ENCODE measurements at places on chromosomes 5 and 9.

DNA sequence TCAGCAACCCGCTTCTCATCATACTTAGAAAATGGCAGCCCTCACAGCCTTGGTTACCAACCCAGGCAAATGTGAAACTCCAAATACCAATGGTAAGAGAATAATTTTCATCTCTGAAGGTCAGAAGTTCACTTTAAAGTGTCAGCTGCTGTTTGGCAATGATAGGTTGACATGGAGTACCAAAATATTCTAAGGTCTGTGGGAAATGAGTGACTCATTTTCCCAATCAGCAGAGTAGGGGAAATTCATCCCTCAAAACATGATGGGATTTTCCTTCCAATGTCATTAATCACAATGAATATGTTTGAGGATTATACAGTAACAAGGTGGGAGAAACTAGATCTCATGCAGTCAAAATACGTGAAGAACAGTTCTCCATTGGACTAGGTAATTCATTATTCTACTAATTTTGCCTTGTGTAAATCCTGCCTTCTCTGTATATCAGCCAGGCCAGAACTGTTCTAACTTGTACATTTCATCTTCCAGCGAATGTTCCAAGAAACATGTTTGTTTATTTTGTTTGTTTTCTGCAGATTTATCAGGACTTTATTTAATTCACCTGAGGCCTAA lies 53.1 kb upstream of the ERBIN start:
- no peak for DNase-seq

DNA sequence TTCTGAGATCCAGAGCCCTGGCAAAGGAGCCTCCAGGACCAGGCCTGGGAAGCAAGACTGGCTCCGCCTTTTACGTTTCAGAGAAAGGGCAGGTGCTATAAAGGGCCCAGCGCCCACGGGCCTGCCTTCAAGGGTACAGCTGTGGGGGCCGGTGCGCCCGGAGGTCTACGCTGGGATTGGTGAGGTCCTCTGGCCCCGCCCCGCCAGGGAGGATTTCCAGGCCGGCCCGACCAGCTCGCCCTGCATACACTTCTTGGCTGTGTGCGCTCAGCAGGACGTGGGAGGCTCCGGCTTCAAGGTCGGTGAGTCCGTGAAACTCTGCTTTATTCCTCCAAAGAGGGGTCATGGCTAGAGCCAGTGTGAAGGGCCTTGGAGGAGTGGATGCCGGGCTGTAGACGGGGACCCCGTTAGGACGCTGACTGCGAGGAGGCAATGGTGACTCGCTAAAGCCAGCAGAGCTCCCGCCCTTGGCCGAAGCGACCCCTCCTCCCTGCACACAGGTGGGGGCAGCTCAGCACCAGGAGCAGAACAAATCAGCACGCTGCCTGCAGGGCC lies at the start of gene CKMT2:
Gene CKMT2 (plus strand): TSS at position 243 of the 555 bp plus-strand sequence. CDS start 17,811 bp downstream, outside the sequence.
- no peak for DNase-seq

DNA sequence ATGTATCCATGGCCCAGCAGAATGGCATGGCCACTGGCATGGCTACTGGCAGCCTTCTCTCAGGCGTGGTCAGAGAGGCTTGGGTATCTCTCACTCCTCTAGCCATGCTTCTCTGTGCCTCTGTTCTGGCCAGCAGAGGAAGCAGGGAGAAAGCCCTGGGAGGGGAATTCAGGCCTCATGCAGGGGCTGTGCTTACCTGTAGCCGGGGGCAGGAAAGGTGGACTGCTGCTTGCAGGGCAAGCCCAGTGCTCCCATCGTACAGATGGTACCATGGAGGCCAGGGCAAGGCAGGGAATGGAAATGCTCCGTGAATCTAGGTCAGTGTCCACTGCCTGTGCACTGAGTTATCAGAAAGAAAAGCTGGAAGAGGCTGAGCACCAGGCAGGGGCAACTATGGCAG lies 2.7 kb downstream of the OR13J1 start:
- DNase-seq, result no peak

- no peak for DNase-seq
Measured at GRCh38 chr5:17302604-17303003, 85.2 kb downstream of the BASP1 start.

DNA sequence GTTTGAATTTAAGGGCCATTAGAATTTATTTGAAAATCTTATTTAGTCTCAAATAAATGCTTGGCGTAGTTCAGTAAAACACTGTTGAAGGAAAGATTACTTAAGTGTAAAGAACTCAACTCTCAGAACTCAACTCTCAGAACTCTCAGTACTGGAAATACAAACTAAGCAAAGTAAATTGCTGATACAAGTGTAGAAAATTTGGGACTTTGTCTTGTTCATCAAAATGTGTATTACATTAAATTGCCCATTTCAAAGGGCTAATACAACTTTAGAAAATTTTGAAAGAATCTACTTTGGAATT lies 99.4 kb downstream of the CSNK1G3 start:
- DNase-seq, result no peak

- DNase-seq, result no peak
Measured at GRCh38 chr5:97009212-97009898, 73.5 kb downstream of the LNPEP start.

GRCh38 chr5:21391506-21391905 lies 1403.5 kb upstream of the CDH18 start:
- no peak for DNase-seq

DNA sequence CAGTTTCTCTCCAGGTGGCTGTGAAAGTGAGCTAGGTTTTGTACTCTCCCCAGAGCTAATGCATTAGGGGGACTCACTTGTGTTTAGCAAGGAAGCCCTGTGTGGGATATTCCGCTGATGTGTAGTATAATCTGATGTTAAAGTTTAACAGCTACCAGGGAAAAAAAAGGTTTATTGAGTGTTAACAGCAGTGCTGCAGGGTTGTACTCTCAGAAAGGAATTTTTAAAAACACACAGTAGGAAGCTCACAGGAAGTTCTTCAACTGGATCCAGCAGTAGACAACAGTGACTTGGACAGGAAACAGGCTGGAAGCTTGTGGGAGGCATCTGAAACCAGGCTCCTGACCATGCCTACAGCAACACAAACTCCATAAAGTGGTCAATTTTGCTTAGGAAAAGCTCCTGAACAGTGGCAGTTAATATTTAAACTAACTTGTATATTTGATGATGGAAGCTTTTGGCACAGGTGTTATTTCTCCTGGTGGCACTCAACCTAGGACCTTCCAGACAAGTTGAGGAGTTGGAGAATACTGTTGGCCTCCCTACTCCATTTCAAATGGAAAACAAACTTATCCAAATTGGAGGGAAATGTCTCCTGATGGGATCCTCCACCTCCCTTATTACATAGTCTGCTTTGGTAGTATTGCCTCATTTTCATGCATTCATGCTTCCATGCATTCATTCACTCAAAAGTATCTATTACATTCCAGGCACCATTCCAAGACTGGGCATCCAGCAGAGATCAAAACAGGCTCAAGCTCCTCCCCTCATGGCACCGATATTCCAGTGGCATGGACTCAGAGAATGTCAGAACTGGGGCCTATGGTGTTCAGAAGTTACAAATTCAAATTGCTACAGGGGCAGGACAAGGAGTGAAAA lies 54.7 kb downstream of the FOXD1 start:
- DNase-seq, result no peak

GRCh38 chr9:75445144-75445543 lies 356.8 kb downstream of the OSTF1 start:
- DNase-seq, result no peak

DNA sequence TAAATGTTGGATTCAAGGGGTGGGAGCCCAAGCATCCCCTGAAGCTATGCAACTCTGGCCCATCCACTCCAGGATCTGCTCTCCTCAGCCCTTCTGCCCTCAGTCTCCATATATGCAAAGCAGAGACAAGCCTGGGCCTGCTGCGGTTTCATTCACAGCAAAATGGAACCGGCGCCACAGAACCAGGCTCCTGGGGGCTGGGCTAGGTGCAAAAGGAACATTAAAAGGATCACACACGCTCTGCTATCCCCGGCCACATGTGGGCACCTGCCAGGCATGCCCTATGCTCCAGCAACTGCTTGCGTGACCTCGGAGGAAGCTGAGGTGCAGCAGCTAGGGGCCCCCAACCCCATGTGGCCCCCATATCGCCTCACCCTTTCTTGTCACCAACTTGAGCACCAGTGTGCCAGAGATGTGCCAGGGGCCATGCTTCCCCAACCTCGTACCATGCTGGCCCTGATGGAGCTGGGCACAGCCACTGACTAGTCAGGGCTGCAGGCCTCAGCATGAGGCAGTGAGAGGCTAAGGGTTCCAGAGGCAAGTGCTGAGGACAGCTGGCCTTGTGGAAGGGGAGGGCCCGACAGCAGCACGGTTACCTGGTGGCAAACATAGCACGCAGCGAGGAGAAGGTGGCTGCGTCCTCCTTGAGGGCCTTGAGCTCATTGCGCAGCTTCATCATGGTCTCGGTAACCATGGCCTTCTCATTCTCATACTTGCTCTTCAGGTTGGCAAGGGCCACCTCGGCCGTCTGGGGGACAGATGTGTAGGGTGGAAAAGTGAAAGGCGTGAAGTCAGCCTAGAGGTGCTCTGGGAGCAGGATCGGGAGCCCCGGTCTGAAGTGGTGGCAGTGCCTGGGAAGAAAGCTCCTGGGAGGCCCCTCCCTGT lies 47.2 kb downstream of the BICD2 start:
- no peak for DNase-seq

DNA sequence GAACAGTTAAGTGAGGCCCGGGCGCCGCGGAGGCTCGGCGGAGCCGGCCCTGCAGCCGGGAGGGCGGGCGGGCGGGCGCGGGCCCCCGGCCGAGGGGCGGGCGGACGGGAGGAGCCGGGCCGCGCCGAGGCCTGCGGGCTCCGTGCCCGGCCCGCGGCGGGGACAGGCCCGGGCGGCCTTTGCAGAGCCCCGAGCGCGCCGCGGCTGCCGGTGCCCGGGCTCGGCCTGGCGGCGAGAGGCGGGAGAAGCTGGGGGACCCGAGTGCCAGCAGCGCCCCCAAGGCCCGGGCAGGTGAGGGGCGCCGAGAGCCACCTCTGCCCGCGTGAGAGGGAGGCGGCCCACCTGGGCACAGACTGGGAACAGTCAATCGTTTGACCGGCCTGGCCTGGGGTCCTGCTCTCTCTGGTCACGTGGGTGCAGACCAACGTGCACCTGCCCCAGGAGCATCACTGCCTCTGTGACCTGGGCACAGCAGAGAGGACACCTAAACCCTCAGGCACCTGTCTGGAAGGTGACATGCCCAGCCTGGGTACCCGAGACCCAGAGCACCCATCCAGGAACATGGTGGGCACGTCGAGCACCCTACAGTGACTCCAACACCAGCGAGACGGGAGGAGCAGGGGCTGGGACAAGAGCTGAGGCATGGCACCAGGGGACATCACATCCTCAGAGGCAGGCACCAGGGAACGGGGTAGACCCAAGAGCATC lies 531 bp downstream of the MVB12B start:
- DNase-seq, result no peak

DNA sequence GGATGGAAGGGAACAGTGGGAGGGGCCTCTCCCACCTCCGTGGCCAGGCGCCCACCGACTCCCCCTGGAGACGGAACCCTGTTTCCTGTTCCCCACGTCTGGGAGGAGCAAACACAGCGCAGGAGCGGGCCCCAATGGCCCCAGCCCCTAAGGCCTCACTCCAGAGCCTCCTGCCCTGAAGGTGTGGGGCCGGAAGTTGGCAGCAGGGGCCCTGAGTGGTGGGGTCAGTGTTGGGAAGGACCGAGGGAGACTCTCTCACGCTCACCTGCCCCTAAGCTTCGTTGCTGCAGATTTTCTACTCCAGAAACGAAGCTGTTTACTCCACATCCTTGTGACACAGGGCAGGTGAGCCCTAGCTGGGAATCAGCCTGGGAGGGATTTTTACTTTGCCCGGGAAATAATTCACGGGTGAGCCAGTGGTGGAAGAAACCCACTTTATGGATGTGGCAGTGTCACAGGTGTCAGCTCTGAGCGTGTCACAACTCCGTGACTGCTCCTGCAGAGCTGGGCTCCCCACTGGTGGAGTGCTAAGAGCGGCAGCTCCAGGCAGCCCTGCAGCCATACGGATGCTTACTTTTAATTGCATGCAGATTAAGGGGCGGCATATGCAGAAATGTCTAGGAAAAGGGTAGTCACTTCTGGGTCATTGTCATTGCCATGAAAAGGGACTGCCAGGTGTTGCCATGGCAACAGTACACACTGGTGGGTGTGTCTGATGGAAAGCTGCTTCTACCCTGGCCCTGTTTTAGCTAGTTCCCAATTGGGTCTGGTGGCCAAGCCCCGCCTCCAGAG lies 77.5 kb upstream of the OLFM1 start:
- no peak for DNase-seq

- DNase-seq, result no peak
Measured at GRCh38 chr9:4491626-4491975, 1.3 kb downstream of the SLC1A1 start.

- no peak for DNase-seq
Measured at GRCh38 chr9:137411260-137411644, 11.7 kb downstream of the EXD3 start.

GRCh38 chr9:14538526-14538925 lies 154.7 kb downstream of the ZDHHC21 start:
- DNase-seq, result no peak

DNA sequence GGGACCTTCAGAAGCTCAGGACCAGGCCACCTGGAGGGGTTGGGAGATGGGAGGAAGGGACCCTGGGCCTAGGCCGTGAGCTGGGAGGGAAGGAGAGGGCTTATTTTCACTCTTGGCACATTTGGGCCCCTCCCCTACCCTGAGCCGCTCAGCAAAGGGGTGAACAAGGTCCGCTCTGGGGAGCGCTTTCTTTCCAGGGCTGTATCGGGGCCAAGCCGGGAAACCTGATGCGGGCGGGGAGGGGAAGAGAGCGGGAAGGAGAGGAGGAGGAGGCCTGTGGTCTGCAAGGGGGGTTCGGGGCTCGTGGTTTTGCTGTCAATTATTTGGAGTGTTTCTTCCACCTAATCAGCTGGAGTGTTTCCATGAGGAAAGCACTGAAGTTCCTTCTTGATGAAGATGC lies 62.7 kb upstream of the RXRA start:
- DNase-seq, result peak; percentile 1

DNA sequence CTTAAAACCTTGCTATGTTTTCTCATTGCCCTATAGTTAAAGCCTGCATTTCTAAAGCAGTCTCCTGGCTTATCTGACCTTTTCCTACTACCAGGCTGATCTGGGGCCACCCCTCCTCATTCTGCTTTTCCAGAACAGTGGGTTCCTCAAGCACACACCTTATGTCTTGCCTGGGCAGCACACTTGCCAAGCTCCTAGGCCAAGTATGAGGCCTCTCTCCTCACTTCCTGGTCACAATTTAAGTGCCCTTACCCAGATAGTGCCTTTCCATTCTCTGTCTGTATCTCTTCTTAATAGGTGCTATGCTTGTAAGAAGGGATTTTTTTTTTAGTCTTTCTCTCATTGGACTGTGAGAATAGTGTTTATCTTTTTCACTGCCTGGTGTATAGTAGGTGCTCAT lies 39.7 kb downstream of the HMGCS1 start:
- no peak for DNase-seq

GRCh38 chr5:10301266-10301665 lies 6.4 kb downstream of the CMBL start:
- no peak for DNase-seq

- no peak for DNase-seq
Measured at GRCh38 chr9:113476511-113476916, 13.0 kb downstream of the RGS3 start.

- no peak for DNase-seq
Measured at GRCh38 chr5:140216478-140217074, 41.6 kb downstream of the CYSTM1 start.

DNA sequence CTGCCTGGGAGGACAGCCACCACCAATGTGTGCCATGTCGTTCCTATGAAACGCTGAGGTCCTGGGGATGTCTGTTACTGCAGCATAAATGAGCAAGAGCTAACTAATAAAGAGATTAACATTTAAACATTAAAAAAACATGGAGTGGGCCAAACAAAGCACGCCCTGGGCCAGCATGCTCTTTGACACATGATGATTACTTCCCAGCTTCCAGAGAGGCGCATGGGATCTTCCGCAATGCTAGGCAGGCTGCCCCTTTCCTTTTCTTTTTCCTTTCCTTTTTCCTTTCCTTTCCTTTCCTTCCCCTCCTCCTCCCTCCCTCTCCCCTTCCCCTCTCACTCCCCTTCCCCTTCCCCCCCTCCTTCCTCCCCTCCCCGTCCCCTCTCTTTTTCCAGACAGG lies 10.6 kb upstream of the TENT4A start:
- DNase-seq, result no peak
